ENCODE measurements at places on chromosomes 3 and 15. TPM values are rescaled to one million over a fixed set of nuclear protein-coding genes. Genes with fewer than 3 reads are reported as not detected.

SEMA4B gene
- 29.9 TPM for total RNA-seq

EOMES gene
- 4.6 TPM for total RNA-seq

MAP3K13 gene
- 11.0 TPM for total RNA-seq

ARHGEF26 gene
- 0.13 TPM for total RNA-seq

DNA sequence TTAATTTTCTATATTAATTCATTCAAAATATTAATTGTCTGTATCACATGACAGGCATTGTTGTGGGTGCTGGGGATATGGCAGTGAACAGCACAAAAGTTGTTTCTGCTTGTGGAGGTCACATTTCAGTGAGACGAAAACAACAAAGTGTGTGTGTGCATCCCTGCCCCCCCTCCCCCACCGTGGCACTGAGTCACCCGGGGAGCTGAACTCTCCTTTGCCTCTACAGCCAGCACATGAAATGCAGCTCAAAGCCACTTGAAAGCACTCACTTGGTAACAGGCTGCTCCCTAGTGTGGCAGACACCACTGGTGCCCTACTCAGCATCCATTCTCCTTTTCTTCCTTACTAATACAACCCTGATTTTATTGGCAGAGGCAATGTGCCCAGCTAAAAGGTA is 16.9 kb upstream of the SCAMP5 start:
- H3K4me3 ChIP-seq = no peak overlapping the region
- H3K36me3 ChIP-seq = no peaks in the 10 kb centered on the region
- peaks cover 3% of the 10 kb centered on the region for H3K27me3 ChIP-seq
- DNase-seq = peak; percentile 51
- peaks cover 16% of the 10 kb centered on the region for H3K4me1 ChIP-seq

DNA sequence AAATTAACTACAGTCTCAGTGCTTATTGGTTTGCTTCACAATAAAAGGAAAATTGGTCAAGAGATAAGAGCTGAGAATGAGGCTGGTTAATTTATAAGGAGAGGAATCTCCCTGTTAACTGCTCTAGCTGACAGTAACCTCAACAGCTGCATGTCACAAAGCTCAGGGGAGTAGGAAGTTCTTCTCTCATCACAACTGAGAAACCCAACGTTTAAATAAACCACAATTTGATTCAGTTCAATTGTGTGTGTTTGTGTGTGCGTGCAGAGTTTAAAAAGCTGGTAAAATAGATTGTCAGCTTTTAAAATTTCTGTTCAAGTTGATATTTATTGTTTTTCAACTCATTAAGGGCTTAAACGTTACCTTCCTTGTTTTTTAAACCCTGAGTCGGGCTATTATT is 3.5 kb upstream of the TGFBR2 start:
- peaks cover 48% of the 10 kb centered on the region for H3K4me1 ChIP-seq
- no peak overlapping the region for H3K4me3 ChIP-seq
- peak overlapping the region; percentile 7 for H3K27ac ChIP-seq
- H3K27me3 ChIP-seq = no peaks in the 10 kb centered on the region
- no peak for DNase-seq

- H3K4me1 ChIP-seq = no peaks in the 10 kb centered on the region
- H3K36me3 ChIP-seq = no peaks in the 10 kb centered on the region
- no peaks in the 10 kb centered on the region for H3K27me3 ChIP-seq
- H3K4me3 ChIP-seq = no peak overlapping the region
- no peak for DNase-seq
Observed at GRCh38 chr15:37783290-37783689, 151.2 kb upstream of the TMCO5A start.

DNA sequence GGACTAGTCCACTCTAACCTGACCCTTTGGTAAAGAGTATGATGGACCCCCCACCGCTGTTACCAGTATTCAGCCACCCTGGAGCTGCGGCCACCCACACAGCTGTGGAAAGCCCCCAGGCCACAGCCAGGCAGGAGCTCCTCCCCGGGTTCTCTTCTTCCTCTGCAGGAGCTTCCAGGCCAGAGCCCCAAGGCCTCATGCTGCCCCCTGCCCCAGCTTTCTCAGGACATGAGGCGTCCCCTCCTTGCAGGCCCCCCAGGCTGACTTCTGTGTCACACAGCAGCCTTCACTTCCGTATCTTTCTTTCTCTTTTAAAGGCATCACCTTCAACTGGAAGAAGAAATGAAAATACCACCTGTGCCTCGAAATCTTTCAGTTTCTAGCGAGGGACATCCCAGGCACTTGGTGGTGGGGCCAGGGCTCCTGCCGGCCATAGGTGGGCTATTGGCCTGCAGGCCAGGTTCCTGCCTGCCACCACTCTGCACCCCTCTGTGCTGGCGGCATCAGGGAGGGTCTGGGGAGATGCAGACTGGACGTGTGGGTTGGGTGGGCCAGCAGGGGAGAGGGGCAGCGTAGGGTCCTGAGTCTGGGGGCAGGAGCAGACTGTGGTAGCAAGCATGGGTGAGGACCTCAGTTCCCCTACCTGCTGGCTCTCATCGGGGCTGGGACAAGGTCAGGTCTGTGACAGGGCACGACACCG is 19.9 kb downstream of the KLF13 start:
- H3K27me3 ChIP-seq = no peaks in the 10 kb centered on the region
- H3K4me3 ChIP-seq = peak overlapping the region; percentile 89
- H3K27ac ChIP-seq = peak overlapping the region; percentile 97
- H3K36me3 ChIP-seq = peaks cover 60% of the 10 kb centered on the region
- no peak for DNase-seq

- no peaks in the 10 kb centered on the region for H3K36me3 ChIP-seq
- H3K27me3 ChIP-seq = peaks cover 17% of the 10 kb centered on the region
- no peak overlapping the region for H3K4me3 ChIP-seq
- no peak overlapping the region for H3K27ac ChIP-seq
Observed at GRCh38 chr15:67879440-67880129, 39.7 kb upstream of the RNU6-1 start.

- DNase-seq = no peak
- peaks cover 3% of the 10 kb centered on the region for H3K4me1 ChIP-seq
- H3K27ac ChIP-seq = no peak overlapping the region
- H3K36me3 ChIP-seq = no peaks in the 10 kb centered on the region
- H3K27me3 ChIP-seq = peaks cover 46% of the 10 kb centered on the region
- H3K4me3 ChIP-seq = no peak overlapping the region
Observed at GRCh38 chr3:50502225-50502583, 1.2 kb downstream of the CACNA2D2 start.

DNA sequence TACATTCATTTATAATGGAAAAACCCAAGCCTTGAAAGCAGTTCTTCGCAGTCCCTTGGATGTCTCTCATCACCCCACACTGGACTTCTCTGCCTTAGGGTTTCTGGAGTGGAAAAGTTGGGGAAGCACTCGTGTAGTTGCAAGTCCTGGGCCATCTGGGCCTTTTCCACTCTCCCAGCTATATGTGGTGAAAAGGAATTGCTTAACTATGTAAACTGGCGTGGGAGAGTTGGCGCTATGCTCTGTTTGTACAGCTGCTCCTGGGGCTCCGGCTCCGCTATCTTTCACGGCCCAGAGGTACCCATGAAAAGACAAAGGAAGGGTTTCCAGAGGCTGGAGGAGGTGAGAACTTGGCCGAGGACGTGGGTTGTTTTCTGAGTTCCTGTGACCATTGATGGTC is 81.1 kb upstream of the MYZAP start:
- DNase-seq = no peak
- H3K4me3 ChIP-seq = no peak overlapping the region
- no peaks in the 10 kb centered on the region for H3K4me1 ChIP-seq
- no peak overlapping the region for H3K27ac ChIP-seq

DNA sequence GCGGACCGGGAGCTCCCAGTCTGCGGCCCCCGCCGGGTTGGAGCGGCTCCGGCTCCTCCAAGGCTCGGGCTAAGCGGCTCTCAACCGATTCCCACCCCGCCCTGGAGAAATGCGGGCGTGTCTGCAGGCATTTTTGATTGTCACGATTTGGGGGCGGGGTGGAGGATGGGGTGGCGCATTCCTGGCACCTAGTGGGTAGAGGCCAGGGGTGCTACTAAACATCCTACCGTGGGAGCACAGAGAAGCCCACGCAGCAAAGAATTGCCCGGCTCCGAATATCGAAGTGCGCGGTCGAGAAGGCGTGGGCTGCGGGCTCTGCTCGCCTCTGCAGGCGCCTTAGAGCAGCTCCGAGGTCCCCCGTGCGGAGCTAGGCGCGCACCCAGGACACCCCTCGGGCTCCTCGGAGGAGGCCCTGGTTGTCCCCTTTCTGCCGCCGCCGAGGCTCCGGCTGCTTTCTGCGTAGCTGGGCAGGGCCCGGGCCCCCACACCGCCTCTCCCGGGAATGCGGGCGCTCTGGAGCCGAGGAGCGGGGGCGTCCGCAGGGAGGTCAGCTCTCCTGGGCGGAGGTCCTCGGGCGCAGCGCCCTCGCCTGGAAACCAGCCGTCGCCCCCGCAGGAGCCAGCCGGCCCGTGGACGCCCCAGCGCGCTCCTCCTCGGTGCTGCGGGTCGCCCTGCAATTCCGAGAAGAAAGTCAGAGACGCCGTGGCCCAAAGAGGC is 16.5 kb upstream of the LAMP3 start:
- peak overlapping the region; percentile 65 for H3K4me3 ChIP-seq
- peaks cover 33% of the 10 kb centered on the region for H3K27me3 ChIP-seq
- H3K36me3 ChIP-seq = no peaks in the 10 kb centered on the region
- peaks cover 12% of the 10 kb centered on the region for H3K4me1 ChIP-seq

DNA sequence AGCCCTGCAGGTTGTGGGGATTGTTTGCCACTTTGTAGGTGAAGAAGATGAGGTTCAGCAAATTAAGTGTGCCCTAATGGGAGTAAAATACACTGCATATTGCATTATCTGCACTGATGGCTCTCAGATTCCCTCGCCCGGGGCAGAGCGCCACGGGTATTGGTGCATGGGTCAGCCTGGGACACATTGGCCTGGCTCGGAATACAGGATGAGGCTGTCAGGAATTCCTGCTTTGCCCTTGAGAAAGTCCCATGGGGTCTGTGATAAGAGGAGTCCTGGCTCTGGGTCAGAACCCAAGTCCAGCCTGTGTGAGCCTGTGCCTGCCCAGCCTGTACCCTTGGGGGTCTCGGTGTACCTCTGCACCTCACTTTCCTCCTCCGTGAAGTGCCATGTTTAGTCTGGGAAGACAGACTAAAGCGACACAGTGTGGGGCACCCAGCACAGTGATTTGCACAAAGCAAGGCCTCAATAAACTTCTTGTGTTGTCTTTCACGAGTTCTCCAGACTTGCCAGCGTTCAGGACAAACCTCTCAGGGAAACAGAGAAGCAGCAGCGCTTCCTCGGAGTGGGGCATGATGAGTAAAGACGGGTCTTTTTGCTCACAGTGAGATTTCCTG is 107.6 kb downstream of the LRRK1 start:
- H3K27ac ChIP-seq = no peak overlapping the region
- no peaks in the 10 kb centered on the region for H3K36me3 ChIP-seq
- H3K27me3 ChIP-seq = peaks cover 11% of the 10 kb centered on the region
- no peak for DNase-seq
- no peaks in the 10 kb centered on the region for H3K4me1 ChIP-seq
- H3K4me3 ChIP-seq = no peak overlapping the region

- H3K36me3 ChIP-seq = no peaks in the 10 kb centered on the region
- DNase-seq = no peak
- H3K4me1 ChIP-seq = peaks cover 3% of the 10 kb centered on the region
- no peak overlapping the region for H3K4me3 ChIP-seq
- peaks cover 12% of the 10 kb centered on the region for H3K27me3 ChIP-seq
Observed at GRCh38 chr3:130354430-130354829, 9.0 kb downstream of the COL6A5 start.

DNA sequence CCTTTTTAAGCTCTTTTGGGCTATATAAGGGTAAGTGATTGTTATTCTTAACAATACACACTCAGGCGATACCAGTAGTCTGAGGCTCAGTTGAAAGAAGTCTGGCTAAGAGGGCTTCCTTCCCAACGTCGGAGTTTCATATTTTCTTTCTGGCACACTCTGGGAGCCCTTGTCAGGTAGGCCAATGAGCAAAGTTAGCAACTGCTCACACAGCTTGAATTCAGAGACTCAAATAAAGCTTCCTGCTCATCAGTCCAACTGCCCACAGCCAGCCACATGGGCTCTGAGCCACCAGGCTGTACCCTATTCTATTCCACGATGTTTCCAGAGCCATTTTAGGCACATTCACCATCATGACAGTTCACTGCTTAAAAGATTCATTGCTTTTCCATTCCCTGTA is 155.1 kb upstream of the TBL1XR1 start:
- DNase-seq = no peak
- H3K27ac ChIP-seq = no peak overlapping the region
- H3K4me1 ChIP-seq = peaks cover 16% of the 10 kb centered on the region
- peaks cover 3% of the 10 kb centered on the region for H3K27me3 ChIP-seq
- no peaks in the 10 kb centered on the region for H3K36me3 ChIP-seq
- H3K4me3 ChIP-seq = no peak overlapping the region

- H3K27me3 ChIP-seq = peaks cover 7% of the 10 kb centered on the region
- no peak overlapping the region for H3K4me3 ChIP-seq
Observed at GRCh38 chr15:57916695-57917094, 148.8 kb downstream of the ALDH1A2 start.

- peaks cover 23% of the 10 kb centered on the region for H3K4me1 ChIP-seq
- no peaks in the 10 kb centered on the region for H3K27me3 ChIP-seq
- peak overlapping the region; percentile 74 for H3K27ac ChIP-seq
- no peak overlapping the region for H3K4me3 ChIP-seq
- H3K36me3 ChIP-seq = no peaks in the 10 kb centered on the region
Observed at GRCh38 chr3:49602877-49603411, 48.7 kb downstream of the BSN start.

DNA sequence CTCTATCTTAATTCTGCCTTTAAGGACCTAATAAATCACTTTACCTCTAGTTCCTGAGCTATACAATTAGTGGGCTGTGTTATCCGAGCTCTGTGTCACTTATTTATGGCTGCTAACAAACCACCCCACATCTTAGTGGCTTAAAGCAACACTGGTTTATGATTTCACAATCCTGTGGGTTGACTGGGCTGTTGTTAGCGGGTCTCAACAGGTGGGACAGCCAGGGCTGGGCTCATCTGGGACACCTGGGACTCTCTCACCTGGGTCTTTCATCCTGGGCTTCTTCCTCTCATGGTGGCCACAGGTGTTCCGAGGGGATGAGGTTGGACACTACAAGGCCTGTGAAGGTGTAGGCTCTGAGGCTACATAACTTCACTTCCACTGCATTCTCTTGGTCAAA is 35.8 kb upstream of the CHST2 start:
- H3K27me3 ChIP-seq = peaks cover 3% of the 10 kb centered on the region
- H3K27ac ChIP-seq = no peak overlapping the region
- no peak for DNase-seq
- H3K36me3 ChIP-seq = no peaks in the 10 kb centered on the region

GRCh38 chr3:81658322-81658997 is 103.0 kb downstream of the GBE1 start:
- no peak for DNase-seq
- no peaks in the 10 kb centered on the region for H3K36me3 ChIP-seq
- no peak overlapping the region for H3K27ac ChIP-seq
- H3K27me3 ChIP-seq = no peaks in the 10 kb centered on the region

DNA sequence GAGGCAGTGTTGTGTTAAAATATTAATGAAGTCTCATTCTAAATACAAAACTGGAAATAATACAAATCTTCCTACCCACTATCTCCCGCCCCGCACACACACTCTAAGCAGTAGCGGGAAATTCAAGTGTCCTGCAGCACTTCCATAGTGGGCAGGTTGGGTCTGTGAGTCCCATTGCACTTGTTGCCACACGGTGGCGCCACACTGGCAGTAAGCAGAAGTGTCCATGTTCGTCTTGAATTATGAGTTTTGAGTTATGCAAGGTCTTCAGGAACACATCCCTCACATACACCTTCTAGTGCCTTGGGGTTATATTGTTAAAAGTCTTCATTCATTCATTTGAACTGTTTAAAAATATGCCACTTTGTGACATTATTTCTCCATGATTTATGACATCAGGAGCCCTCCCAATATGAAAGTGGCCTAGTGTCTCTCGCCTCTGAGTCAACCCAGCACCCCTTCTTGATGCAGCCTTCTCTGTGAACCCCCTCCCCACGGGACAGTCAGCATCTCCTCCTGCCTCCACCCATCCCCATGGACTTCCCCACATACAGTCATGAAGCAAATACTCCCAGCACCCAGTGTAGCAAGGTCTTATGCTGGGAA is 17.6 kb upstream of the CCDC174 start:
- H3K27ac ChIP-seq = no peak overlapping the region
- peaks cover 26% of the 10 kb centered on the region for H3K27me3 ChIP-seq
- H3K4me3 ChIP-seq = no peak overlapping the region
- DNase-seq = peak; percentile 65
- no peaks in the 10 kb centered on the region for H3K4me1 ChIP-seq

Measured in activated CD4-positive, alpha-beta memory T cell treated with anti-CD3 and anti-CD28 coated beads, Interleukin-2, amount 10 ng/mL, durations not matched to agents 7 days and 5 days (primary cell).